Suppressor macrophage (primary cell): ENCODE measurements at places on chromosomes 12 and 14.

GRCh38 chr12:64742416-64742815, 16.8 kb downstream of the GNS start:
- peak; percentile 83 for DNase-seq

DNA sequence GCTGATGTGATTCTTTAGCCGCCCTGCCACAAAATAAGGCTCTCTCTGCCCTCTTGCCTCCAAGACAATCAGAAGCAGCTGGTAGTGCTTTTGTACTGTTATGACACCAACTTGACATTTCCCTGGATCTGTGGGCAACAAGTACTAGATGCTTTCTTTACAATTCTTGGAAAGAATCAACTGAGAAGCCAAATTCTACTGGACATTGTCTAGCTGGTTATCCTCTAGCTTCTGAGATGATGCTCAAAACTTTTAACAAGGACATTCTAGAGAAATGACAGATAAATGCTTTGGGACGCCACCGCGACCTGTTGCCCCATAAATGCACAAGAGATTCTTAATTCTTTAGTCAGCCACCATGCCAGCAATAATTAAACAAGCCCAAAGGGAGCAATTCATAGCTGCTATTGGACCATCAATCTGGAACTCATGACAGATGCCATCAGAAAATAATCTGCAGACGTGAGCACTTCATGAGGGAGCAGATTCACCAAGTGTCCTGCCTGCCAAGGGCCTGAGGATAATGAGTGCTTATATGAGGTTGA, 22.8 kb downstream of the FMNL3 start:
- no peak for DNase-seq

DNA sequence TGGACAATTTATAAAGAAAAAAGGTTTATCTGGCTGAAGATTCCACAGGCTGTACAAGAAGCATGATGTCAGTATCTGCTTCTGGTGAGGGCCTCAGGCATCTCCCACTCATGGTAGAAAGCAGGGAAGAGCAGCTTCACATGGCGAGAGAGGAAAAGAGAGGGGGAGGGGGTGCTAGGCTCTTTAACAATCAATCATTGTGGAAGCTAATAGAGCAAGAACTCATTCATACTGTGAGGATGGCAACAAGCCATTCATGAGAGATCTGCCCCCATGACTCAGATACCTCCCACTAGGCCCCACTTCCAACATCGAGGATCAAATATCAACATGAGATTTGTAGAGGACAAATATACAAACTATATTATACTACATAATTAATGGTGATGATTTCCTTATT, 361.9 kb upstream of the FAR2 start:
- no peak for DNase-seq

DNA sequence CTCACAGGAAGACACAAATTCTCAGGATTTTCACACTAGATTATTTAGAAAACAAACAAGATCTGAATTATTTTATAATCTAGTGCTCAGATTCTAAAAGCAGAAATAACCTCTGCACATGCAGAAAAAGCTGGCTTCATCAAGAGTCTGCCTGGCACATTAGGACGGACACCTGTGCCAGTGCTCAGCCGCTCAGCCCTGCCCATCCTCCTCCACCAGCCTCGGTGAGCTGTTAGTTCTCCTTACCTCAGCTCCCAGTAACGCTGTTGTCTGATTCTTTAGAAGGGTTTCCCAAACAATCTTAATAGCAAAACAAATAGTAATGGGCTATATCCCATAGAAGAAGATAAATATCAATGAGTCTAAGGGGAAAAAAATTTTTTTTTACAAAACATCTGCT, 27.7 kb downstream of the DUSP16 start:
- DNase-seq: no peak

- no peak for DNase-seq
Measured at GRCh38 chr14:73500360-73500759, 9.6 kb downstream of the RIOX1 start.

DNA sequence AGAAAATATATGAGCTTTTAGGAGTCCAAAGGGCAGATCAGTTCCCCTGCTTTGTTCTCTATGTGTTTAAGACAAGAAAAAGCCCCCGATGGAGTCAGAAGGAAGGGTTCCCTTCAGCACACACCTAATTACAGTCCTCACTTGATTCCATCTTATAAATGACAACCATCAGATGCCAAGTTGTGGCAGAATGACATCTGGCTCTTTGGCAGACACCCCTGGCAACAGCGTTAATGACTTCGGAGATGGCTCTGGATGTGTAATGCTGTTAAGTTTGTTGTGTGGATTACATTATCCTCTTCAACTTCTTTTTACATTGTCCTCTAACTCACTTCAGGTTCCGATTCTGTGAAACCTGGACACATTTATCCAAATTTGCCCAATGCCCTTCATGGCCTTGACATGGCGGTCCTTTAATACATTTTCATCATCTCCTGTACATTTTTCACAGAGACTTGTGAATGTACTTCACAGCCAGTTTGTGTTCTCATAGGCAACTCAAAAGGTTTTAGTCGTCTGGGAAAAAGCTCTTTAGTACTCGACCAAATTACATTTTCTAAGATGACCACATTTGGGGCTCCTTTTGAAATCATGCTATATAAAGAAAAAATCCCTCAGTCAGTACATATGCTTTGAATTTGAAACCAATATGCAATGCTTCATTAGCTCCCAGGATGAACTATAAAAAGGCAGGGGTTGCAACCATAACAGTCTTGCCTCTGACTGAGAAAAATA, 667.8 kb downstream of the NOVA1 start:
- DNase-seq: no peak
